ENCODE measurements at places on chromosomes 4 and X.

GRCh38 chr4:111937368-111937767, 207.9 kb upstream of the FAM241A start:
- DNase-seq: peak; percentile 17

DNA sequence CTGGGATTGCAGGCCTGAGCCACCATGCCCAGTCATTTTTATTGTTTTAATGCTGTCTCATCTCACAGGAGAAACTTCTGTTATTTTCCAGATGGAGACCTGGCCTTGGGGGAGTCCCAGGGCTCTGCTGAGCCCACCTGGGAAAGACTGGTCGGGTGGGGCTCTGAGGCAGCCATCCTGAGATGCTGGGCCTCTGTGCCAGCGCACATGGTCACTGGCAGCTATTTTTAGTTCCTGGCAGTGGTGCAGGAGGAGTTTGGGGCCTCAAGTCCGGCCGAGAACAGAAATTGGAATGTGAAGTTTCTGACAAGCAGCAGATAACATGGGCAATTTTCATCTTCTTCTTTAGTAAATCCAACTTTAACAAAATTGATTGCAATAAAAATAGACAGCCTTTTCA, 44.5 kb downstream of the SORCS2 start:
- DNase-seq: no peak

- DNase-seq: no peak
These were observed 22.3 kb downstream of the HTRA3 start for GRCh38 chr4:8291701-8292477.

GRCh38 chrX:9988762-9989161, 21.6 kb downstream of the CLDN34 start:
- DNase-seq: no peak

GRCh38 chrX:33128048-33128805, 83.1 kb downstream of the DMD start:
- no peak for DNase-seq

- no peak for DNase-seq
These were observed 572.1 kb downstream of the C4orf33 start for GRCh38 chr4:129668092-129668491.

- no peak for DNase-seq
These were observed 6.4 kb downstream of the FAM200B start for GRCh38 chr4:15688051-15688450.

- no peak for DNase-seq
These were observed 15.9 kb downstream of the CTAG1A start for GRCh38 chrX:154600759-154601374.

GRCh38 chr4:174334628-174335027, 50.9 kb downstream of the CEP44 start:
- DNase-seq: peak; percentile 30

DNA sequence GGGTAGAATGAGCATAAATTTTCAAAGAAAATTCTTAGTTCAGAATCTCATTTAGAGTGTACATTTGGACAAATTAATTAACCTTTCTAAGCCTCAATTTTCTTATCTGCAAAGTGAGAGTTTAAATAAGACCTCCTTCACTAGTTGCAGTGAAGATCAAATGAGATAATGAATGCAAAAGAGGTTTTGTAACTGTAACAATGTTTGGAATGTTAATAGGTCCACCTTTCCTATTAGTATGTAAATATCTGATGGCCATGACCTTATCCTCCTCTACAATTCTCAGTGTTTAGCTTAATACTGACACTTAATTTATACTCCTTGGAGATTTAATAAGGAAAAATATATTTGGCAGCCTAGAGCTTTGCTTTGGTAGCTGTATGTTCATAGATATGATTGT, 138.8 kb downstream of the GABRG1 start:
- DNase-seq: no peak

GRCh38 chr4:77451530-77451929, 154.1 kb upstream of the CXCL13 start:
- no peak for DNase-seq

DNA sequence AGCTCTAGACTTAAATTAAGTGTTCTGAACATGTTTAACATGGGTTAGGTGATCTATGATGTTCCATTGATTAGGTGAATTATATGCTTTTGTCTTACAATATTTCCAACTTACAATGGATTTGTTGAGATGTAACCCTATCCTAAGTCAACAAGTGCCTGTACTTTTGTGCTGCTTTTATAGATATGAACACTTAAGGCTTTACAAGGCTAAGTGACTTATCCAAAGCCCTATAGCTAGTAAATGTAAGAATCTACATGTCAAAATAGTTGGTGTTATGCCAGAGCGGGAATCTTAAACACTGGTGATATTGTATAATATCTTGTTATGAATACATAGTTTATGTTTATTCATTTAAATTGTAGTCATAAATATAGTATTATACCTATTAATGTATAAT, 1629.1 kb upstream of the IGFBP7 start:
- DNase-seq: no peak

DNA sequence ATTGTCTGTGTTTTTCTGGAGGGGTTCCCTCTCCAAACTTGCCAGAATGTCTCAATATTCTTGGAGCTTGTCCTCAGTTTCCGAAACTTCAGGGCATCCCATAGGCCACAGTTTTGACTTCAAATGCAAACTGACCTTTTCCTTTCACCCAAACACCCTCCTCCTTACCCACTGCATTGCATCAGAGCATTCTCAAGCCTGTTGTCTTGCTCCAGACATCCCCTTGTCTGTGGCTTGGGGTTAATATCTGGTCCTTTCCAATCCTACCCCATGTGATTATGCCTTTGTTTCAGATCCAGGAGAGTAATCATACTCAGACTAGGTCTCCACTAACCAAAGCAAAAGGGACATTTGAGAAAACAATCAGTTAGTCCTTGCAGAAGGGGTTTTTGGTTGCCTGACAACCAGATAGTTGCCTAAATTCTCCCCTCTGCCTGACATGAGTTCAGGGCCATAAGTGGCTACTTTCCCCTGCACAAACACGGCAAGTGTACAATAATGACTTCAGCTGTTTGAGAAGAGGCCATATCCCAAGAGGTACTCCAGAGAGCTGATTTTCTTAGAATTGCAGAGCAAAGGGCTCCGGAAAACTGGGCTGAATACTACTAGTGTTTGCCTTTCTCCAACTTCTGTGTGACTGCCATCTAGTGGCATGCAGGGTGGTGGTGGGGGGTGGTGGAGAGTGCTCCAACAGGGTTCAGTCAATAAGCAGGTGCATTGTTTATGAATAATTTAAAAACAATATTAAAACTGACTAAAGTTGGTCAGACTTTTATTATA, 130.2 kb downstream of the CHRDL1 start:
- DNase-seq: no peak

GRCh38 chr4:110119880-110120279, 78.5 kb downstream of the ELOVL6 start:
- DNase-seq: no peak

GRCh38 chr4:10225096-10225495, 108.5 kb upstream of the WDR1 start:
- no peak for DNase-seq

- DNase-seq: no peak
These were observed 102.5 kb upstream of the GALNTL6 start for GRCh38 chr4:171710743-171711142.

DNA sequence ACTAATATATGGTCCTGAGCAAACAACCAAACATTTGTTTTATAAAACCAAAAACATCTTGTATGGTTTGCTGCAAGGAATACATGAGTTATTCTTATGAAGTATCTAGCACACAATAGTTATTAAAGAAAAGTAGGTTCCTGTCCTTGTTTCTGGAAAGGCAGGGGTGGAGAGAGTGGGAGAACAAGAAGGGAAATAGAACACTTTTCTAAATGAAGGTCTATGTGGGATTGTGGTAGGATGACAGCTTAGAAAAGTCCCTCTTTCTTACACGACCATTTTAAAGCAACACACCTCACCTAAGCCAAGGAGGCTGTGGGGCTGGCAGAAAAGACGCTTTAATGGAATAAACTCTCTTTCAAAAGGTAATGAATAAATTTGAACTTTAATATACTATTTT, 164.6 kb downstream of the ARAP2 start:
- DNase-seq: no peak

- DNase-seq: no peak
These were observed 88.0 kb upstream of the TRIM2 start for GRCh38 chr4:153116291-153116680.

GRCh38 chrX:13597874-13598273, 28.5 kb downstream of the EGFL6 start:
- DNase-seq: no peak

DNA sequence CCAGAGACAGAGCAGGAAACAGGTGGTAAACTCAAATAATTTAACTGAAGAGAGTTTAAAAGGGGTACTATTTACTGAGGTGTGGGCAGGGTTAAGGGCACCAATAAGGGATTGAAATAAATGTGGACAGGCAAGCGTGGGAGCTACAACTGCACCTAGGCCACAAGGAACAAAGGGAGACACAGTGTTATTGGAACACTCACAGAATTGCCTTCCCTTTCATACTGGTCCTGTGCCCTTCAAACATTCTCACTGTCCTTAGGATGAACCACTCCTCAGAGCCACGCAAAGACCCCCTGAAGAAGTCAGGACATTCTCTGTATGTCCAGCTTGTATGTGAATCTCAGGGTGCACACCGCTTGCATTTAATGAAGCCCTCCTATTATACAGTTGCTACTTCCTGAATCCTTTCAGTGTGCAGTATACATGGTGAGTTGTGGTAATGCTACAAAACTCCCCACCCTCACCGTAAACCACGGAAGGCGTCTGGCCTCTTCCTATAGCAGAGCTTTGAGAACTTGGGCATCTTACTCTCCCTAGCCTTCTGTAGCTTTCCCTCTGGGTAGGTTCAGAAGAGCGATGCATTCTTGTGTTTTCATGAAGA, 9.6 kb upstream of the MRPL1 start:
- DNase-seq: peak; percentile 63

DNA sequence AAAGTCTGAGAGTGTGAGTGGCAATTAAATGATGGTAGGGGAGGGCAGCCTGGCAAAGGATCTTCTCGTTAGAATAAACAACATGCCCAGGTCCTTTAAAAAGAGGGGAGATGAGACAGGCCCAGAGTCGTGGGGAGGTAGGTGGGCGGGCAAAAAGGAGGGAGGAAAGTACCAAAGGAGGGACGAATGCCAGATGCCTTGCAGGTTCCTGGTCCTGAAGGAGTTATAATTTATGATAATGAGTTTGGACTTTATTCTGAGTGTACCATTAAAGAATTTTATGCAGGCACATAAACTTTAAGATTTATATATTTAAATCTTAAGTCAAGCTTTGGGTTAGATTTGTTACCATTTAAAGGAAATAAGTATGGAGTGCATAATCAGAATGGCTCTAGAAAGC, 62.3 kb upstream of the SMARCA5 start:
- DNase-seq: no peak

DNA sequence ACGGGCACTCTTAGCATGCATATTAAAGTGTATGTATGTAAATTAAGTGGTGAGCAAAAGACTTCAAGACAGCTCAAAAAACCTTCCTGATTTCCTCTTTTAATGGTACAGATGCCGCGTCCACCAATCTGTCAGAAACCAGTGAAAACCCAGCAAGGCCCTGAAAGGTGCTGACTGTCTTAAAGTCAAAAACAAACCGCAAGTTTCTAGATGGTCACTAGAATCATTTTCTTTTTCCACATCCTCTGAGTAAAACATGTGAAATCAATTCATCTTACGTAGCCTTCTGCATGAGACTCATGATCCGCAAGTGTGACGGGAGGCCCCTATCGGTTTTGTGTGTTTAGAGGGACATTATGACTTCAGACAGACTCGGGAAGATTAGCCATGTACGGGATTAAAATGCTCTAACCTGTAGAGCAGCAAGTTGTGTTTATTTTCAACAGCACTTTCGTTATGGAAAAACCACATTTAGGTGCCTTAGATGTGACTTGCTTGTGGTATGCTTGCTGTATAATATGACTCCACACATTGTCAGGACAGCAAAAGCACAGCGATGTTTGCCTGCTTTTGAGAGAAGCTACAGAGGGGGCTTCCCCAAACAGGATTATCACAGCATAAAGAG, 88.2 kb upstream of the STS start:
- peak; percentile 71 for DNase-seq

GRCh38 chrX:119617517-119618164, 11.4 kb upstream of the NKRF start:
- no peak for DNase-seq

DNA sequence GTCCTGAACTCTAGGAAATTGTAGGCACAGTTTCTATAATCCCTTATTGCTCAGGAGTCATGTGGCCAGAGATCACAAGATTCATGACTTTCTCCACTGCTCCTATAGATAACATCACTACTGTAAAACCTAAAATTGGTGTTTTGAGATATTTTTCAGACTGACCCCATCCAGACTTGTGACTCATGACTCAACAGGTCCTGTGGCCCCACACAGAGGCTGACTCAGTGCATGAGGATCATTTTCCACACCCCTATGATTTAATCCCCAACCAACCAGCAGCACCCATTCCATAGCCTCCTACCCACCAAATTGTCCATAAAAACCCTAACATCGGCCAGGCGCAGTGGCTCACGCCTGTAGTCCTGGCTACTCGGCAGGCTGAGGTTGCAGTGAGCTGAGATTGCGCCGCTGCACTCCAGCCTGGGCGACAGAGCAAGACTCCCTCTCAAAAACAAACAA, 13.2 kb upstream of the XIAP start:
- no peak for DNase-seq

GRCh38 chr4:3317656-3318211, 24.9 kb downstream of the RGS12 start:
- DNase-seq: no peak

- no peak for DNase-seq
These were observed 830 bp downstream of the HOPX start for GRCh38 chr4:56680266-56680665.

DNA sequence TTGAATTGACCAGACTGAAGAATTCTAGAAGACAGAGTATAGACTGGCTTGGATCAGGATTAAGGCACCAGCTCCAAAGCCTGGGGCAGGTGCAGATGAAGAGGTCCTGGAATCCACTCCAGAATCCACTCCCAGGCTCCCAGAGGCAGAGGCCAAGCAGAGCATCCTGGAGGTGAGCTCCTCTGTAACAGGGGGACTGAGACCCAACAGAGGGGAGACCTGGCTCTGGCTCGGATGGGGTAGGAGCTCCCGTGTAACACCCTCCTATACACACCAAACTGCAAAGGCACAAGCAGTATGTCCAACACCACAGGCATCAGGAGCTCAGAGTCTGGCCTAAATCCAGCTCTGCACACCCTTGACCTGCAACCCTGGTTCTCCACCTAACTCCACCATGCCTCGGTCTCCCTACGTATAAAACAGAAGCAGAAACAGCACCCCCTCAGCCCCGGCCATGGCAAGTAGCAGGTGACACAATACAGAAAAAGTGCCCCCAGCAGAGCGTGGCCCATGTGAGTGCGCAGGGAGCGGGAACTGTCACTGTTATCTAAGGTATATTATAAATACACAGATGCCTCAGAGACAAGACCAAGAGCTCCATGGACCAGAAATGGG, 14.9 kb downstream of the RNF212 start:
- DNase-seq: no peak

GRCh38 chrX:5916945-5917344, 311.7 kb downstream of the NLGN4X start:
- DNase-seq: no peak

DNA sequence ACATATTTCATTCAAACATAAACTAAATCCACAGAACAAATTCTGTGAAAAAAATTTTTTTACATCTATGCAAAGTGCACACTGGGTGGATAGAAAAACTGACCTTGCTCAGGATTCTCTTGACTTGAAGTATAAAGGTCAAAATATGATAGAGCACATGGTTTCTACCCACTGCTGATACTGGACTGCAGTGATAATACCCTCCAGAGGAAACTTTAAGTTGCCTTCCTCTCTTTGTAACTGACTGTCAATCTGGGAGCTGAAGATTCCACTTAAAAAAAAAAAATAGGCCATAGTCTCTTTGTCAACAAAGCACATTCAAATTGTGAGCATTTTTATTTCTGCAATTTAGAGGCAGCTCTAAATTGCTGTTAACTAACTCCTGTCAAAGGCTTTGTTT, 3.2 kb upstream of the AMMECR1 start:
- no peak for DNase-seq
